ENCODE measurements at places on chromosomes 13 and 19. TPM values are rescaled to one million over a fixed set of nuclear protein-coding genes. Genes with fewer than 3 reads are reported as not detected.
A peak's percentile ranks its signal among the peaks of the same experiment; 100 is the strongest.

DNA sequence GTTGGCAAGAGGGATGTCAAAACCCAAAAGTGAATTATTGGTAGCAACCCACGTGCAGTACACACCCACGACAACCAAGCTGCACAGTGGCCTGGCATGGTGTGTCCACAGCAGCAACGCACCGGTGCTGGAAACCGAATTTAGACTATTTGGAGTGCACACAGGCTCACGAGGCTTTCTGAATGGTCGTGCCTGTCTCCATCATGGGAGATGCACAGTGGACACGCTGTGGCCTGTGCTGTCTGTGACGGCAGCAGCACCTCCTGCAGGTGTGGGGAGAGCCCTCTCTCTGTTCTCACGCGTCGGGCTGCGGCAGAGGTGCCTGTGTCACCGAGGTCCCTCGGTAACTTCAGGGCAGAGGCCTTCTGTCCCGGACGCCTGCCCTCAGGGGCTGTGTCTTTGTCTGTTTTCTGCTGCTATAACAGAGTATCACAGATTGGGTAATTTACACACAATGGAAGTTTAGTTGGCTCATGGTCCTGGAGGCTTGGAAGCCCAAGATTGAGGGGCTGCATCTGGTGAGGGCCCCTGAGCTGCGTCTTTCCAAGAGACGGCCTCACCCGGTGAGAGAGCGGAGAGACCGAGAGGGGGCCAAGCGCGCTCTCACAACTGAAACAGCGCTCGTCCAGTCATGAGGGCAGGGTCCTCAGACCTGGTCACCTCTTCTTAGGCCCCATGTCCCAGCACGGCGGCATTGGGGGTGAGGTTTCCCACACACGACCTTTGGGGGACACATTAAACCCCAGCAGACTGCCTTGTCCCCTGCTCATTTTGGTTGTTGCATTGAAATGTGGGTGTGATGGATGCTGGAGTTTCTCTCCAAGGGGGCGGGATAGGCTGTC is 9.1 kb upstream of the MCF2L start:
- H3K27me3 ChIP-seq = no peaks in the 10 kb centered on the region
- no peak for DNase-seq
- no peak overlapping the region for H3K4me3 ChIP-seq
- H3K27ac ChIP-seq = no peak overlapping the region

DNA sequence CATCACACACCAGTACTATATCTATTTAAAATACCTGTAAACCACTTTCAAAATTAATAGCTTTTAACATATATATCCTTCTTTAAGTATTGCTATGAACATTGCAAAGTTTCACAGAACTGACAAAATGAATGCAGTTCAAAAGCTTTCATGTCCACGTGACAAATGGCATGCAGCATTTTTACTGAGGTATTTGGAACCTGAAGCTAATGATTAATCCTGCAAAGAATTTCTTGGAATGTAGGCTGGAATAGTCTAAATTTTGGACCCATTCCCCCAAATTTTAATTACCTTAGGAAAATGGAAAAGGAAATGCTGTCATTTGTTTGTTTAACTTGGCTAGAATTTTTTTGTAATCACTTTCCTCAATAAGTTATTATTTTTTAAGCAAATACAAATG is 423.8 kb upstream of the GPC6 start:
- H3K4me3 ChIP-seq = no peak overlapping the region
- H3K27me3 ChIP-seq = no peaks in the 10 kb centered on the region
- DNase-seq = no peak
- no peaks in the 10 kb centered on the region for H3K36me3 ChIP-seq

- no peak overlapping the region for H3K4me3 ChIP-seq
- no peak for DNase-seq
- H3K36me3 ChIP-seq = no peaks in the 10 kb centered on the region
- H3K27ac ChIP-seq = no peak overlapping the region
- H3K27me3 ChIP-seq = no peaks in the 10 kb centered on the region
Observed at GRCh38 chr13:21744149-21744548, 73.3 kb downstream of the FGF9 start.

GRCh38 chr19:2488942-2489731 is 13.2 kb downstream of the GADD45B start:
- H3K27me3 ChIP-seq = peaks cover 8% of the 10 kb centered on the region
- no peak for DNase-seq
- H3K36me3 ChIP-seq = no peaks in the 10 kb centered on the region
- H3K4me3 ChIP-seq = peak overlapping the region; percentile 13
- no peak overlapping the region for H3K27ac ChIP-seq

- H3K27me3 ChIP-seq = no peaks in the 10 kb centered on the region
- no peaks in the 10 kb centered on the region for H3K4me1 ChIP-seq
- H3K36me3 ChIP-seq = no peaks in the 10 kb centered on the region
- H3K27ac ChIP-seq = no peak overlapping the region
- no peak overlapping the region for H3K4me3 ChIP-seq
Observed at GRCh38 chr13:40233731-40234195, 432.7 kb downstream of the FOXO1 start.

GRCh38 chr19:3359015-3359918 is 7.1 kb upstream of the NFIC start:
- H3K4me1 ChIP-seq = peaks cover 11% of the 10 kb centered on the region
- H3K4me3 ChIP-seq = peak overlapping the region; percentile 71
- H3K27me3 ChIP-seq = no peaks in the 10 kb centered on the region
- H3K27ac ChIP-seq = peak overlapping the region; percentile 87
- peak; percentile 62 for DNase-seq

ZNF578 gene
- total RNA-seq = 1.5 TPM

SYNE4 gene
- 3.8 TPM for total RNA-seq

ZNF540 gene
- 17.6 TPM for total RNA-seq

WDR87 gene
- not detected for total RNA-seq

PRRG2 gene
- 2.5 TPM for total RNA-seq

Measured in naive thymus-derived CD4-positive, alpha-beta T cell (primary cell).